ENCODE measurements at places on chromosomes 7 and 10.

DNA sequence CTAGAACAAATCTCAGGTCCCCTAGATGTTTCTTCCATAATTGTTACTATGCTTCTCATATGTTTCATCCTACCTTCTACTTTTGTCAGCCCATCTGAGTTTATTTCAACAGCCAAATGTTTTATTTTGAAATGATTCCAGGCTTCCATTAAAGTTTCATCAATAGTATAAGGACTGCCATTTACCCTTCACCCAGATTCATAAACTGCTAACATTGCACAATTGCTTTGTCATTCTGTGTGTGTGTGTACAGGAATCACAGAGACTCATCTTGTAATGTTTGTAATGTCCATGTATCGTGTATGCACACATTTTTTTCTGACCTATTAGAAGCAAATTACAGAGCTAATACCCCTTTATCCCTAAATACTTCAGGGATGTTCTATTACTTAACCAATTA is 25.5 kb downstream of the MMRN2 start:
- DNase-seq = no peak

DNA sequence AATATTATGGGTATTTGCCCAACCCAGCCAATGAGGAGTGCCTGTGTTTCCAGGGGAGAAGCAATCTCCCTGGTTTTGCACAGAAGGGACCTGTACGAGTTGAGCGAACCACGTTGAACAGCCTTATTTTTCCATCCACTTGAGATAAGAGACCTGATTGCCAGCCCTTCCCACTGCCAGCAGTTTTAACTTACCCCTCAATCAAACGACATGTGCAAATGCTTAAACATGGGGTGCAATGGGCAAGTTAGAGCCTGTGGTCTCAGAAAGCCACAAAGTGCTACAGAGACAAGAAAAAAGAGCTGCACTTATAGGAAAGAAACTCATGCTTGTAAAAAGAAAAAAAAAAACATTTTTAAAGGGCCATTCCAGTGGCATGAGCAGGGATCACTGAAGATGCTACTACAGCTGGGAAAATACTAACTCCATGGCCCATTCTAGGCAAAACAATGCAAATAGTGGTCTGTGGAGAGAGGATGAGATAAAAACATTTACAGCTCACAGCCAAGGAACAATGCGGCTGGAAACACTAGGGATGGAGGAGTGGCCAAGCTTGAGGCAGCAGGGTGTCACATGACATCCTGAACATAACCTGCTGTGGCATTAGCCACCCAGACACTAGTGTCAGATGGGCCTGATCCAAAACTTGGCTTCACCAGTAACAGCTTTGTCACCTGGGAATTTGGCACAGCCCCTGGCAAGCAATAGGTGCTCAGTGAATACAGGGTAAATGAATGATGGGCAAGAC is 162.8 kb downstream of the ELMO1 start:
- no peak for DNase-seq

DNA sequence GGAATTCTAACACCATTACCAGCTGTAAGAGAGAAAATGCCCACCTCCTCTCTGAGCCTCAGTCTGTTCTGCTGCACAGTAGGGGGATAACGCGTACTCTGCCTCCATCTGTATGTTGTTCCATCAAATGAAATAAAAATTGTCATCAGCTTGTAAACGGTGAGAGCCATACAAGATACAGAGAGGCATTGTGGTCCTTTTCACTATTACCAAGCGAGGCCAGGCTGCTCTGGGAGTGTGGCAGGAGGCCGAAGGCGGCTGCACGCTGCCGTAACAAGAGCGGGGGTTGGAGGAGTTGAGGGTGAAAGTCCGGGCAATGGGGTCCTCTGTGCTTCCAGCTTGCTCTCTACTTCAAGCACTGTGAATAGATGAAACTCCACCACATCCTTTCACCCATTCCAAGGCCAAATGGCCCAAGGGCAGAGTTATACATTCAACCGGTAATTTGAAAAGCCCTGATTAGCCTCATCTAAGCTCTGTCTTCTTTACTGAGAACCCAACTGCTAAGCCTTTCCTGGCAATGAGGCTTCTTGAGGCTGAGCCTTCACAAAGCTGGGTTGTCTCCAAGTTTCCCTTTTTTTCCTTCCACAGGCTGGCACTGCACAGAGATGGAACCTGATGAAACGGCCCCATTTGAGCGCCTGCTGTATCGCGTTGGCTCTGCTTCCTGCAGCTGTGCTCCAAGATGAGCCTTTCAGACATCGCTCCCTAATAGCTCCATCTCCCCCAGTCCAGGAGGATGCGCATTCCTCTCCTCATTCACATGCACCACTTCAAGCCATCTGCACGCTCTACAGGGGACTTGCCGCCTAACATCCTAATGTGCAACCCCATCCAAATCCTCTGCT is 47.2 kb downstream of the PYROXD2 start:
- no peak for DNase-seq

GRCh38 chr10:5587151-5588079 is 62.7 kb downstream of the CALML3 start:
- no peak for DNase-seq

DNA sequence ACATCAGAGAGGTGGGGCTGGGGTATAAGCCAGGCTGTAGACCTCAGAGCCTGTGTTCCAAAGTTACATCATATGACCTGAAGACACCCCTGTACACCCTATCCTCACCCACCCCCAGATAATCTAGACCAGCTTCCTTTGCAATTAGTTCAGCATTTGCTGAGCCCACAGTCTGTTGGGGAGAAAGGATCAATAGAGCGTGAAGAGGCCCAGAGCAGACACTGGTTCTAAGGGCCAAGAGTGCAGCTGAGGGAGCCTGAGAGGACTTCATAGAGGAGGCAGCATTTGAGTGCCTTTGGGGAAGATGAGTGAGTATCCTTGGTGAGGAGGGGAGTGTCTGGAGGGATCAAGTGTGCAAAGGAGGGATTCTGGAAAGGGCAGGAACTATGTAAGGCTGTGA is 58.6 kb downstream of the PRF1 start:
- no peak for DNase-seq

DNA sequence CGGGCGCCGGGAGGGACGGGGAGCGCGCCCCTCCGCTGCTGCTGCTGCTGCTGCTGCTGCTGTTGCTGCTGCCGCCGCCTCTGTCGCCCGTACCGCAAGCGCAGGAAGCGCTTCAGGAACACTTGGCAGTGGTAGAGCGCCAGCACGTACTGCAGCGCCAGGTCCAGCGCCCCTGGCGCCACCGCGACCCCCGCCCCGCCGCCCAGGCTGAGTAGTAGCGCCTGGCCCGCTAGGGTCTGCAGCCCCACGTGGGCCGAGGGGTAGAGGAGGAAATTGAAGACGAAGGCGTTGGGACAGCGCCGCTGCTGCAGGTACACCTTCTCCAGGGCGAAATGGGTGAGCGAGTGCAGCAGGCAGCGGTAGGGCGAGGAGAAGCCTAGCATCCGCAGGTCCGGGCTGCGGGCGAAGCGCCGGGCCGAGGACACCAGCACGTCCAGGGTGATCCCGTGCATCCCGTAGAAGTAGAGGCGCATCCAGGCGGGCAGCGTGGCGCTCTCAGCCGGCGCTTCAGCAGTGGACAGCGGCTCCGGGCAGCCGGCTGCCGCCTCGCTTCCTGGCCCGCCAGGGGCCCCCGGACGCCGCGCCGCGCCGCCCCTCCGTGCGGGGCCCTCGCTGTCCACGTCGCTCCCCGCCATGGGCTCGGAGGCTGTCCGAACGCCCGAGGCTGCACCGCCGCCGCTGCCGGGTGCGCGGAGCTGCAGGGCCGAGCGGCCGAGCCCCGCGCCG is at the start of gene TMEM229A:
Gene TMEM229A (minus strand): TSS at position 699 of the 726 bp plus-strand sequence. CDS start 64 bp downstream, at position 635.
- DNase-seq = no peak

- DNase-seq = no peak
Observed at GRCh38 chr7:94241402-94241925, 153.2 kb upstream of the COL1A2 start.
